ENCODE measurements at places on chromosomes 4 and X. TPM values are rescaled to one million over a fixed set of nuclear protein-coding genes. Genes with fewer than 3 reads are reported as not detected.

Gene UGT2B11
- not detected for total RNA-seq

Gene NBDY
- 9.0 TPM for total RNA-seq

Gene SPATA4
- 0.23 TPM for total RNA-seq

Gene CABS1
- total RNA-seq = not detected

Gene XAGE1A
- total RNA-seq = not detected

Gene SMR3B
- not detected for total RNA-seq

Gene MAGEB10
- total RNA-seq = not detected

Gene C4orf50
- total RNA-seq = not detected

All from smooth muscle cell of the pulmonary artery (primary cell).